NCI-H2171 treated with DMSO at 0.1 percent for 48 hours (cell line): ENCODE measurements at places on chromosomes 7 and 10.
A peak's percentile ranks its signal among the peaks of the same experiment; 100 is the strongest.

DNA sequence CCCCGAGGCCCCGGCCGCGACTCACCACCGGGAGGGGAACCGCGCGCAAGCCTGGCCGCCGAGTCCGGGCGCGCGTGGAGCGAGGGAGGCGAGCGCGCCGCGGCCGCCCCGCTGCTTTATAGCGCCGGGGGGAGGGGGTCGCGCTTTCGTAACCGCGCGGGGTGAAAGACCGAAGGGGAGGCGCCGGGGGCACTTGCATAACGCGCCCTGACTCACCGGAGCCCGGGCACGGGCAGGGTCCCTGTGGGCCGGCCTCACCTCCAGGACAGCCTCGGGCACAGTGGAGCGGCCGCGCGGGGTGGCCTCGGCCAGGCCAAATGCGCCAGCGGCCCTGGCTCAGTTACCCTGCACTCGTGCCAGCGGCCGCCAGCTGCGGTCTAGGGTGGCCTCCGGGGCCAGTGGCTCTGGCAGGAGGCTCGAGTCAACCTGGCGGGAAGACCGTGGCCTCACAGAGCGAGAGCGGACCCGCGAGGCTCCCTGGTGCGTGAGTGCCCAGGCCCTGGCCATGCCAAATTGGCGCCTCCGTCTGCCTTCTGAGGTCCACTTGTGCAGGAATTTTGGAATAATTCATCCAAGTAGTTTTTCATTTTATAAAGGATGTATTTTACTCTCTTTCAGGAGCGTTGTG is at the start of gene RBP4:
Gene RBP4 (minus strand): TSS at position 90 of the 628 bp plus-strand sequence. CDS start 207 bp downstream, outside the sequence.
- DNase-seq = no peak

DNA sequence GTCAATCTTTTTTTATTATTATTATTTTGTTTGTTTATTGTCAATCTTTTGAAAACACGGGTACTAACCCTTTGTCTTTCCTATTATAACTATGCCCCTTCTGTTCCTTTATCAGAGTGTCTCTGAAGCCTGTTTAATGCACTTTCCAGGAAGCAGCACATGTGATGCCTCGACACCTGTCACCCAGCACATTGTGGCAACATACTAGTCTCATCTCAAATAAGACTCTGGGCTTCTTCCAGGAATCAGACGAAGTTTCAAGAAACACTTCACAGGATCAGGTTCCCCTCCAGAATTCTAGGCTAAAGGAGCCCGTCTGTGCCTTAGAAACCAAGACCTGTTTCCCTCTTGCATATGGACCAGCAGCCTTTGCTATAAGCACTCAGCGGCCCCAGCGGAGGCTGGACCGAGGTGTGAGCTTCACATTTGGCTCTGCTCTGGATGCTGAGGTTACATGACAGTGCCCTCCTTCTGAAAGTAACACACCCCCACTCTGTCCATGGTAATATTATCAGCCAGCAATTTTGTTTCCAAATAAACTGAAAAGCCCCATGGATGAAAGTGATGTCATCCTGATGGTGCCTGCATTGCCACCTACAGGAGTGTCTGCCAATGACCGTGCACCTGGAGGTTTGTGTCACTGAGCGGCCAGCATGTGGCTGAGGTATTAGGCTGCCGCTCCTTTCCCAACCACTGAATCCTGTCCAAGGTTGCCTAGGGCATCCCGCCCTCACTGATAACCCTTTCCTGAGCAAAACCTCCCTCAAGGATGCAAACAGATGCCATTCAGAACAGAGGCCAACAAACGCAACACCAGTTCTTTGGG is 38.1 kb downstream of the MKI67 start:
- peak; percentile 34 for DNase-seq

GRCh38 chr7:128100949-128101713 is 69.9 kb upstream of the LRRC4 start:
- no peak for DNase-seq

DNA sequence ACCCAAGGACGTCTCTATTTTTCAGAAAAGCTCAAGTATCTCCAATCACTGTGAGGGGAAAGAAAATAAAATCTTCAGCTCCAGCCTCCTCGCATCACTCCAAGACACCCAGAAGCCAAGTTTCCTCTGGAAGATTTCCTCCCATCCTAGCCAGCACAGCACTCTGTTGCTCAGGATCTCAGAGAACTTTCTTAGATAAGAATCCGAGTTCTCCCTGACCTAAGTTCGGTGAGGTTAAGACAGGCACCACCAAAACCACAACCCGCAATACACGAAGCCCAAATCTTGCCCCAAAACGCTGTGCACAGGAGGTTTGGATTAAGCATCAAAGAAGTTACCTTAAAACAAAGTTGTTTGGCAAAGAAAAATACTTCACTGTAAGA is 4.2 kb downstream of the FAM53B start:
- DNase-seq = no peak

DNA sequence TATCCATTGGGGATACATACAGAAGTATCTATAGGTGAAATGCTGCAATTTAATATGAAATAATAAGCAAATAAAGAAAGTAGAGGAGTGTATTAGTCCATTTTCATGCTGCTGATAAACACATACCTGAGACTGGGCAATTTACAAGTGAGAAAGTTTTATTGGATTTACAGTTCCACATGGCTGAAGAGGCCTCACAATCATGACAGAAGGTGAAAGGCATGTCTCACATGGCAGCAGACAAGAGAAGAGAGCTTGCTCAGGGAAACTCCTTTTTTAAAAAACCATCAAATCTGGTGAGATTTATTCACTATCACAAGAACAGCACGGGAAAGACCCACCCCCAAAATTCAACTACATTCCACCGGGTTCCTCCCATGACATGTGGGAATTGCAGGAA is 82.8 kb upstream of the TRIM24 start:
- no peak for DNase-seq

DNA sequence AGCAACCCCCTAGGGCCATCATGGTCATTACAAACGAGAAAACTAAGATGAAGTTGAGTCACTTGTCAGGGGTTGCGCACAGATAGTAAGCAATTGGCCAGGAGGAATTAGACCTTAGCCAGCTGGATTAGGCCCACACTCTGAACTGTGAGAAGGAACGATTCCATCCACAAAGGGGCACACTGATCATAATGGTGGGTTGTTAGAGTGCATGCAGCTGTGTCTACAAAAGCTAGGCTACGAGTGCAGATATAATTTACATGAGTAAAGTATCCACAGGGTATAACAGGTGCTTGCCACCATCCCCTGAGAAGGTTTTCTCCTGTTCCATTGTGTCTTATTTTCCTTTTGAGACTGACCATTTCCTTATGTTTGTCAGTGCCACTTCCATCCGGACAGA is 16.6 kb upstream of the FAM170B start:
- no peak for DNase-seq

DNA sequence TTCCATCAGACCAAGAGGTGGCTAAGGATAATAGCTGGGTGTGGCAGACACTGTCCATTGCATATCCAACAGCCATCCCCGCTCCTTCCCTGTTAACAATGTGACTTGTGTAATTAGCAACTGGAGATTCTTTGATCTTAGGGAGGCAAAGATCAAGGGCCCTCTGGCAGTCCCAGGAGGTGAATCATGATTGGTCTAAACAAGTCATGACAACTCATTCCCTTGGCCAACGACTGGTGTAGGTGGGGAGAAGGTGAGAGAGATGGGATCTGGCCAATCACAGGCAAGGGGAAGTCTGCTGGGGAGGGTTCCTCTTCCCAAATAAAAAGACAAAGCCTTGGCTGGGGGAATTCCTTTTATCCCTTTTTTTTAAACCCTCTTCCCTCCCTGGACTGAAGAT is 46.2 kb upstream of the COMTD1 start:
- DNase-seq = no peak

GRCh38 chr7:95482424-95482823 is 3.3 kb upstream of the ASB4 start:
- no peak for DNase-seq

DNA sequence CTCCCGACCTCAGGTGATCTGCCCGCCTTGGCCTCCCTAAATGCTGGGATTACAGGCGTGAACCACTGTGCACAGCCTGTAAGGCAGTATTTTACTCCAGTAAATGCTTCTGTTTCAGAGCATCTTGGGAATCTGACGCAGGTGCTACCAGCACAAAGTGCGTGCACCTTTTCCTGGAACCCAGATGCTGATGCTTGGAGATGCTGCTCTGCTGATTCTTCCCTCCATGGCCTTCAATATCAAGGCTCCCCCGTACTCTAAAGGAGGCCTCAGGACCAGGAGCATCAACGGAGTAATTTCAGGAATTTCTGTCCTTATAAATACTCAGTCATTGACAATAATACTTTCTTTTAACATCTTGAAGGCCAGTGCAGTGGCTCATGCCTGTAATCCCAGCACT is 23.5 kb downstream of the DENND2A start:
- no peak for DNase-seq

DNA sequence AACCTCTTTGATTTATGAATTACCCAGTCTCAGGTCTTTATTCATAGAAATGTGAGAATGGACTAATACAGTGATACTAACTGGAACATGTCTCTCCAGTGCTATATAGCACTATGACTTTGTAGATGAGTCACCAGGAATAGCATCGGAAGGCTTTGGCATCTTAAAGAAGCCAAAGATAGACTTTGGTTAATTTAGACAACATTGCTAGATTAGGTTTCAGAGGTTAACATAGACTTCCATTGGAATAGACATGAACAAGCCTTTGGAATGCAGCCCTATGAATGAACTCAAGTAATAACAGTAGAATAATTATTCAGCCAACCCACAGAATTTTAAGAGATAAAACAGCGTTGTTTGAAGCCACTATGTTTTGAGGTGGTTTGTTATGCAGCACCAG is 169.2 kb downstream of the HGF start:
- no peak for DNase-seq

- DNase-seq = no peak
Observed at GRCh38 chr7:65444899-65445823, 71.5 kb downstream of the ZNF92 start.

- DNase-seq = no peak
Observed at GRCh38 chr10:44282626-44283300, 102.1 kb downstream of the CXCL12 start.

- DNase-seq = no peak
Observed at GRCh38 chr10:90959826-90960225, 38.9 kb upstream of the ANKRD1 start.

DNA sequence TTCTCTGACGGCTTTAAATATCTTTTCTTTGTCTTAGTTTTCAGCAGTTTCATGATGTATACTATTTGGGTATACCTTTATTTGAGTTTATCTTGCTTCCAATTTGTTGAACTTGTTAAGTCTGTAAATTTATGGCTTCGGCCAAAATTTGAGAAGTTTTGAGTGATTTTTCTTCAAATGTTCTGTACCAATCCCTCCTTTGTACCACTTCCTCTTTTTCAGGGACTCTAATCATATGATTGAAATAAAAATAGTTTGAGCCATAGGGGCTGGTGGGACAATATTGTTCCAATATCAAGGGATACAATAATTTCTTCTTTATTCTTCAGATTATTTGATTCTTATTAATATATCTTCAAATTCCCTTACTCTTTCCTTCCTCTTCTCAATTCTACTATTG is 43.1 kb upstream of the CTTNBP2 start:
- DNase-seq = no peak

DNA sequence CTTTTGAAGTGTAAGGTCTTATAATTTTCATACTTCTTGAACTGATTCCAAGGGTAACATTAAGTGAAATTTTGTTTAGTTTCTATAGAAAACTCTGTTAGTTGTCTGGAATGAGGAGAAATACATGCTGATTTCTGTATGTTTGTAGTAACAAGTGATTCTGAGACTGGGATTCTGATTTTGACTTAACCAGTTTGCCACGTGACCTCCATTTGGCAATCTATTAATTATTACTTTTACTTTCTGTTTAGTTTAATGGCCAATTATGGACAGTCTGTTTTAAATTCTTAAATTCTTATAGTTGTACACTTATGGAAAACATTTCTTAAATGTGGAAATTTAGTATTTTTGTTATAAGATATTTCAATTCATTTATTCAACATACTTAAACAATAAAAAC is 163.1 kb downstream of the ADK start:
- no peak for DNase-seq

DNA sequence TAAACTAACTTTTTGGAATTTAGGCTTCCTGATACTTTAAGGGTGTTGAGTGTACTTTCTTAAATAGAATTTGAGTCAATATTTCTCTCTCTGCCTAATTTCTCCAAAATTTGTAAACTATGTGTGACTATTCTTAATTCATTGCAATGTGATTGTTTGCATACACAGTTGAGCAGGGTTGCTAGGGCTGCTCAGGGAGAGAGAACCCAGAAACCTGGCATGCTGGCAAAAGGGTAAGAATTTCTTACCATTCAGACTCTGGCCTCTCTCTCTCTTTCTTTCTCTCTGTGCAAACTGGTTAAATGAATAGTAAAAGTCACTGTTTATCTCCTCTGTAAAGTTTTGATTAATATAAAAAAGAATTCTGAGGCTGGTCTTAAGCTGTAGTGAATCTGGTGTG is 51.0 kb upstream of the NAMPT start:
- DNase-seq = no peak

DNA sequence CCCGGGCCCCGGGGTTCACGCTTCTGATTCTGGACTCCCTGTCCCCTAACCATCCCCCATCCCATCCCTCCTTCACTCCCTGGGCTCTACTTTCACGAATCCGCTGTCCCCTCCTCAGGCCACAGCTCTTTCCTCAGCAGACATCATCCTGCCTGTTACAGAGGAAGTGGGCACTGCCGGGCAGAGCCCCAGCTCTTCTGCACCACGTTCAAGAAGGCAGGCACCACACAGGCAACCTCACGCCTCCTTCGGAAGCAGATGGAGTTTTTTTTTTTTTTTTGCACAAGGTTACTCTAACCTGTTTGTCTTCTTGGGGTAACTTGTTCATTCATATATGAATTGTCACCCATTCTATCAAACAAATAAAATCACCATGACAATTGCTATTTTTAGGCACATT is 17.9 kb upstream of the ZNF32 start:
- DNase-seq = no peak

GRCh38 chr7:93147363-93147762 is 822 bp downstream of the SAMD9L start:
- DNase-seq = no peak

DNA sequence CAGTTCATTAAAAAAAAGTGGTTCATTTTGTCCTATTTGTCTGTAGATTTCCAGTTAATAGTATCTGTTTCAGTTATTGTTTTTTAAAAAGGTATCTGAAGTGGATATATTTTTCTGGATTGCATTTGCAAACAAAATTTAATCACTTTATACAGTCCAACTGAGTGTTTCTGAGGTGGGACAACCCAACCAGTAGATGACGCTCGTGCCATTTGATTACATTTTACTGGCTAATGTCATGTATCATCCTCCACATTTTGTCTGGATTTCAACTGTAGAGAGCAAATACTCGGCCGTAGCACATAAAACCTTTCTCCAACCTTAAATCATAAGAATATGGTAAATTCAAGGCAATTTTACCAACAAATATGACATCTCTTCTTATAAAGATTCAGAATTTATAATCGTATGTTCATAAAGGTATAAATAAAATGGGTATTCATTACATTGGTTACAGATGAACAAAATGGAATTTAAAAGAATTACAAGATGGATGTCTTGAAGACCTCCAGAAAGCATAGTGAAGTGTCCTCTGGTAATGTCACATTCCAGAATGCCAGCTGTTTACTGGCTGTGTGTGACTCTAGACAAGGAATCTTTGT is 789.0 kb downstream of the PHTF2 start:
- no peak for DNase-seq
